ENCODE measurements at places on chromosomes 3 and 15.

DNA sequence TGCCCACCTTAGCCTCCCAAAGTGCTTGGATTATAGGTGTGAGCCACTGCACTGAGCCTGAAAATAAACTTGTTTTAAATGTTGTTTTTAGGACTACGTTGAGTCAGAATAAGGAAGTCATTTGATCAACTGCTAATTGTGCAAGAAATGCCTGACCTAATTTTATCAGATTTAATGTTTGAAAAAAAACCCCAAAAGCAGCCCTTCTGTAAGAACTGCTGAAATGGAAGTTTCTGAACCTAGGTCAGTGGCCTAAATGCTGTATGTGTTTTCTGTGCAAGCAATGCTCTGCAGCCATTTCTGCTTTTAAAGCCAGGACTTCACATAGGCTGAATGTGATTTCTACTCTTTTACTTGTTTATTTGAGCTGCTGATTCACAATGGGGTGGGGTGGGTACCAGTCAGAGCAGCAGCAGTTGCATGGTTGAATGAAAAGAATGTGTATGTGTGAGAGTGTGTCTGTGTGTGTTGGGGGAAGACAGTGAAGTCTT is 6.6 kb downstream of the GPX1 start:
- peak; percentile 16 for DNase-seq

DNA sequence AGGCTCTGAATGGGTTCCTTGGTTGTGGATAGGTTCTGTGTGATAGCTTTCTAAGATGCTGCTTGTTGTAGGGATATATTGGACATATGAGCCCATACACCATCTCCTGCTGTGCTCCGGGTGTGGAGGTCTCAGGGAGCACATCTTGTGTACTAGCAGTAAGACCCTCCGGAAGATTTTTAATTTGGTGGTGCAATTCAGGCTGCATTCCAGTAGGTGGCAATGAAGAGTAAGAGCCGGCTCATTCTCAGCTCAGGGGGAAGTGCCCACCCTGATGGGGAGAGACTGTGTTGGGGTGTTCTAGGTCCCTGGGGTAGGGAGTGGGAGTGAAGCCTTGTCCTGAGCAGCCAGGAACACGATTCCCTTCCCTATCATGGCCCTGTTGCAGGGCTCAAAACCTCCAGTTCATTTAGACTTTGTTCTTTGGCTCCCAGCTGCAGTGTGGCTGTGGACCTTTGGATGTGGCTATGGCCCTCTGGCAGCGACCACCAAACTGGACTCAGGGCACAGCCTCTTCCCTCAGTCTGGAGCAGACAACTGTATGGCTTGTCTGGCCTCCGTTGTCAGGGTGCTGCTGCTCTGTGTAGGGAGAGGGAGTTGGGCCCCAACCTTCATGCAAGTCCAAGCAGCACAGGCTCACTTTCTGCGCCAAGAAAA is 104.7 kb downstream of the UNC13C start:
- peak; percentile 40 for DNase-seq

- no peak for DNase-seq
Measured at GRCh38 chr15:88120026-88120425, 136.5 kb downstream of the NTRK3 start.

- no peak for DNase-seq
Measured at GRCh38 chr3:27963519-27963918, 241.4 kb upstream of the EOMES start.

- no peak for DNase-seq
Measured at GRCh38 chr15:45594319-45594718, 7.1 kb downstream of the BLOC1S6 start.

GRCh38 chr3:119628390-119628789 is 30.7 kb downstream of the PLA1A start:
- DNase-seq: peak; percentile 81

GRCh38 chr3:129323651-129324294 is 45.1 kb downstream of the HMCES start:
- DNase-seq: peak; percentile 73

GRCh38 chr3:127707851-127708411 is 35.2 kb downstream of the ABTB1 start:
- DNase-seq: no peak

- no peak for DNase-seq
Measured at GRCh38 chr3:161866176-161866575, 369.6 kb downstream of the OTOL1 start.

GRCh38 chr3:22585911-22586310 is 617.2 kb upstream of the UBE2E2 start:
- no peak for DNase-seq

DNA sequence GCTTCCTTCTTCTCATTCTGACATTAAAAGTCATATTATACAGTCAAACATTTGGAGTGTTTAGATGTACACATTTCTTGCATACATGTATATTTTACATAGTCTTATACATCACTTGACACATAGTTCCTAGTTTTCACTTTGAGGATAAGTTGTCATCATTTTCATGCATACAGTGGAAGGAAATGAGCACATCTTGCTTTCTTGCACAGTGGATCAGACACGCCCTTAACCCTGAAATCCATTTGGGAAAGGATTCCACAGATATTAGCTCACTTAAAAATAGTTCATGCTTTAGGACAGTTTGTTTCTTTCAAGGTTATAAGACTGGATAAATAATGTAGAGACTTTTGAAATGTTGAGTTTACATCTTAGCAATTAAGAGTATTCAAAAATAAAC is 148.6 kb upstream of the MME start:
- no peak for DNase-seq

DNA sequence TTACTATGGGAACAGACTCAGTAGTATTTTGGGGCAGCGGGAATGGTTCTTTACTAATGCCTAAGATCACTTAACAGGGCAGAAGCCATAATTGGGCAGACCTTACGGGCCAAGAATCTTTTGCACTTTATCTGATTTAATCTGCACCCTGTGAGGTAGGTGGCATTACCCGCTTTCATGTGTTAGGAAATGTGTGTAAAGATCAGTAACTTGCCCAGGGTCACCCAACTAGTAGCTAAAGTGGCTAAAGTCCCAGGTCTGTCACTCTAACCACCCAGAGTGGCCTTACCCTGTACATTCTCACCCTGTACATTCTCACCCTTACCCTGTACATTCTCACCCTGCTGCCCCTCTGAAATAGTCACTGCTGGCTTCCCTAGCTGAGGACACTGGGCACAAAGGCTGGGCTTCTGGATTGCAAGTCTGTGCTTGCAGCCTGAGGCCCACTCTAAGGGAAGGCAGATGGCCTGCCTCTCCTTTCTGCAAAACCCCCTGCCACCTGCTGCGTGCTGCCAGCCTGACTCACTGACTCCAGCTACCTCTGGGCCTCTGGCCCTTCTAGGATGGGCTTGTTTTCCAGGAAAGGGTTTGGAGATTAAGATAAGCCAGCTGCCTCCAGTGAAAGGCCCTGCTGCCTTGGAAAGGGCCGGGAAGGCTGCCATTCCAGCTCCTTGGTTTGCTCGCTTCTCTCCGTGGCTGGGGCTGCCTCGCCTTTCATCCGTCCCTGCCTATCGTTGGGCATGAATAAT is 37.5 kb upstream of the MYZAP start:
- no peak for DNase-seq

DNA sequence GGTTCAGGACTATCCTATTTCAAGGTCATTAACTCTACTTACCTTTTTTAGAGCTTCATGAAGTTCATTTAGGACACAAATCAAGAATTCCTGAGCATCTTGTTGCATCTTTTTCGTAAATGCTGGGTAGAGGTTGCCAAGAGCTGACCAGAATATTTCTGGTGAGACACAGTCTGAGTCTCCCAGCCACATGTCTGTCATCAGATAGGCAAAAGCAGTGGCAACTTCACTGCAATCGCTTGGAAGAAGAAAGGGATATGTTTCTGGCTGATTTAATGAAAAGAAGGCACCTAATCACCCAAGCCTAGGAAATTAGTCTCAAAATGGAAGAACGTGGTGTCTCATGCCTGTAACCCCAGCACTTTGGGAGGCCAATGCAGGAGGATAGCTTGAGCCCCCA is 2.9 kb downstream of the USP50 start:
- DNase-seq: no peak

DNA sequence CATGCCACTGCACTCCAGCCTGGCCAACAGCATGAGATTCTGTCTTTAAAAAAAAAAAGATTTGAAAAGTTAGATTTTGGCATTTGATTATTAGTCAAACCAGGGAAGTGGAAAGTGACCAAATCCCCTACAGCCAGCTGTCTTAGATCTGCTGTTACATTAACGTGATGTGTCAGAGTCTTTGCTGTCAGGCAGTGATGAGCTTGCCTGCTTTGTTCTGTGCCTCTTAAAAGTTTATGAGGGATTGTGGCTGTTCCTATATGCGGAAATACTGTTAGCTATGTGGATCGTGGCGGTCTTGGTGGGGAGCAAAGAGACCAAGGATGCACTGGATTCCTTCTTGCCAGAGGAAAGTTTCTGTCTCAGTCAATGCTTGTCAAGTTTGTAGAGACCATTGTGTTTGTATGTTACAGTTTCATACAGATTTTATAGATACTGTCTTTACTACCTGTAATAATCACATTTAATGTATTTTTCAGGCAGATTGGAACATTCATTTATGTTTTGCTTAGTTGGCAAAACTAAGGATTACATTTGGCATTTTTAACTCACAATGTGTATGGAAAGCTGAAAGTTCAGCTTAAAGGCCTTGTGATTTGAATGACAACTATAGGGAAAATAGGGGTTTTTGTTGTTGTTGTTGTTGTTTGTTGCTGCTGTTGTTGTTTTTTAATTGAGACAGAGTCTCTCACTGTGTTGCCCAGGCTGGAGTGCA is 137.4 kb downstream of the VPS8 start:
- DNase-seq: no peak
